ENCODE measurements at places on chromosomes 3 and 15.

DNA sequence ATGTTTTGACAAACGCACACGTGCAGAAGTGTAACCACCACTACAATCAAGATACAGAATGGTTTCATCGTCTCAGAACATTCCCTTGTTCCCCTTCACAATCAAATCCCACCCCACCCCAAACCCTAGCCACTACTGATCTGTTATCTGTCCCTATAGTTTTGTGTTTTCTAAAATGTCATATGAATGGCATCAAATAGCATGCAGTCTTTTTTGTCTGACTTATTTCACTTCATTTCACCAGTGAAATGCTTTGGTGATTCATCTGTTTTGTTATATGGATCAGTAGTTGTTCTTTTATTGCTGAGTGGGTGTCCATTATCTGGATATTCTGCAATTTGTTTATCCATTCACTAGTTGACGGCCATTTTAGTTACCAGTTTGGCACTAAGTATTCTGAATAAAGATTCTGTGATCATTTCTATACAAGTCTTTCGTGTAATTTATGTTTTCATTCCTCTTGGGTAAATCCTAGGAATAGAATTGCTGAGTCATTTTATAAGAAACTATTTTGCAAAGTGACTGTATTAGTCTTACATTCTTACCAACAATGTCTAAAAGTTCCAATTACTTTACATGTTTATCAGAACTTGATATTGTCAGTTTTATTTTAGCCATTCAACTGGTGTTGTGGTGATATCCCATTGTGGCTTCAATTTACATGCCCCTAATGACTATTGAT is 232.8 kb downstream of the CLSTN2 start:
- DNase-seq: no peak

DNA sequence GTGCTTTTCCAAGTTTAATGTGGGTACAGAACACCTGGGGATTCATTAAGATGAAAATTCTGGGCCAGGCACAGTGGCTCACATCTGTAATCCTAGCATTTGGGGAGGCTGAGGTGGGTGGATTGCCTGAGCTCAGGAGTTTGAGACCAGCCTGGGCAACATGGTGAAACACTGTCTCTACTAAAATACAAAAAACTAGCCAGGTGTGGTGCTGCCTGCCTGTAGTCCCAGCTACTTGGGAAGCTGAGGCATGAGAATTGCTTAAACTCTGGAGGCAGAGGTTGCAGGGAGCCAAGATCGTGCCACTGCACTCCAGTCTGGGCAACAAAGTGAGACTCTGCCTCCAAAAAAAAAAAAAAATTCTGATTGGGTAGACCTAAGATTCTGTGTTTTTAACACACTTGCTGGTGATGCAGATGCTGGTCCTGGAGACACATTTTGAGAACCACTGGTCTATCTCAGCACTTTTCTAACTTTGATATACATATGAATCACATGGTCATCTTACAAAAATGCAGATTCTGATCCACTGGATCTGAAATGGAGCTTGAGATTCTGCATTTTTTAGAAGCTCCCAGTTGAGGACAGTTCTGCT is 223.8 kb upstream of the SATB1 start:
- DNase-seq: no peak

- DNase-seq: no peak
These were observed 15.4 kb downstream of the BCL2L10 start for GRCh38 chr15:52097180-52097579.

GRCh38 chr15:42332331-42332730 is 27.0 kb upstream of the CAPN3 start:
- DNase-seq: no peak

- no peak for DNase-seq
These were observed 62.4 kb upstream of the TOPAZ1 start for GRCh38 chr3:44179246-44179645.

DNA sequence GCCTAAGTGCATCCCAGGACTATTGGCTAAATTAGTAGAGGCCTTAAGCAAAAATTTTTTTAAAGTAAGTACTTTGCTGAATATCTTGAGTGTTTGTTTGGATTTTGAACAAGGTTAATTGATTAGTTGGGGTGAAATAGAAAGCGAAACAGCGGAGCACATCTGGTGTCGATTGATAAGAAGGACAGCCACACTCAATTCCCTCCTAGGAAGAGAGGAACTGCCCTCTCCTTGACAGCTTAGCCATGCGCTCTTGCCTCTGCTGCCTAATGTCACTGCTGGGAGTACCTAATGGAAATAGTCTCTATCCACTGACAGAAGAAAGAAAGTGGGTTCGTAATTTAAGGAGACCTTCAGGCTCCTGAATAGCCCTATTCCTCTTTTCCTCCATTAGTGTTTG is 943.6 kb downstream of the DIPK2A start:
- no peak for DNase-seq

DNA sequence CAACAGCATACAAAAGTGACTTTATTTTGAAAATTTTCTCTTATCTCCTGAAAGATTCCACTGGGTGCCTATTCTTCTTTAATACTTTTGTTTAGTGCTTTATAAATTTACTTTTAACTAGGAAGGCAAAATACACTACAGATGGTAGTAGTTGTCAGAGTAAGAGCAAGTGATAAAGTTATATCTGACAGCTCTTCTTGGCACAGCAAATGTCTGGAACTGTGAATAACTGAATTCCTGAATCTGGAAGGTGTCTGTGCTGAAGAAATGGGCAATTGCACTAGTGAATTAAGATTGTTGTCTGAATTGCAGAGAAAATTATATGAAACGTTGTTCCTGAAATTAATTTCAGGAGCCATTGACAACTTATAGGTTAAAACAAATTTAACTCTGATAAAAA is 213.8 kb upstream of the CBLB start:
- DNase-seq: no peak

- no peak for DNase-seq
These were observed 23.9 kb downstream of the MED12L start for GRCh38 chr3:151109286-151109800.
